Adipocyte (in vitro differentiated cells): ENCODE measurements at places on chromosomes 13 and 19.

GRCh38 chr19:4346020-4346383, 2.6 kb downstream of the MPND start:
- DNase-seq: no peak

DNA sequence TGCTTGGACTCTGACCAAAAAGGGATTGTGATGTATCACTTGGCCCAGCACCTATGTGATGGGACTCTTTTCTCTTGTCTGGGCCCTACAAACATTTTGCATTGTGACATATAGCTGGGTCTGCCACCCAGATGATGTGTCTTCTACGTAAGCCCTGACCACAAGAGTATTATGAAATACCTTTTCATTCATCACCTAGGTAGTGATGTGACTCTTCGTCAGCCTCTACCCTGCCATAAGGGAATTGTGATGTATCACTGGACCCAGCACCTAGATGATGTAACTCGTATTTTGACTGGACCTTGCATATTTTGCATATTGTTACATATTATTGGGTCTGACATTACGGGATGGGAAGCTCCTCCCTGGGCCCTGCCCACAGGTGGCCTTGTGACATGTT, 29.7 kb upstream of the ZNF681 start:
- DNase-seq: no peak

- peak; percentile 84 for DNase-seq
Measured at GRCh38 chr19:55116232-55116858, 1.1 kb downstream of the PPP1R12C start.

DNA sequence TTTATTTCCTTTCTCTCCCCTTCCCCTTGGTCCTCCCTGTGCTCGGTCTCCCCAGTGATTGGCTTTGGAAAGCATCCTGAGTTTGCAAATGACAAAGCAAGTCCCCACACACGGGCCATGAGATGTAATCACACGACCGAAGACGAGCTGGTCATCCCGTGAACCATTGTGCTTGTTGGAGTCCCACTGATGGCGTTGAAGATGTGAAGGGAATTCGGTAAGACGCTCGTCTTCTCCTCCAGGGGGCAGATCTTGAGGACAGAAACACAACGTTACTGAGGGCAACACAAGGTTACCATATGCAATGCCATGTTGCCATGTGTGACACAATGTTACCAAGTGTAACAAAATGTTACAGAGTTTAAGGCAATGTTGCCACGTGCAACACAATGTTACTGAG, 42.0 kb upstream of the SLC15A1 start:
- no peak for DNase-seq

GRCh38 chr19:3851254-3852176, 17.3 kb downstream of the ZFR2 start:
- DNase-seq: no peak

DNA sequence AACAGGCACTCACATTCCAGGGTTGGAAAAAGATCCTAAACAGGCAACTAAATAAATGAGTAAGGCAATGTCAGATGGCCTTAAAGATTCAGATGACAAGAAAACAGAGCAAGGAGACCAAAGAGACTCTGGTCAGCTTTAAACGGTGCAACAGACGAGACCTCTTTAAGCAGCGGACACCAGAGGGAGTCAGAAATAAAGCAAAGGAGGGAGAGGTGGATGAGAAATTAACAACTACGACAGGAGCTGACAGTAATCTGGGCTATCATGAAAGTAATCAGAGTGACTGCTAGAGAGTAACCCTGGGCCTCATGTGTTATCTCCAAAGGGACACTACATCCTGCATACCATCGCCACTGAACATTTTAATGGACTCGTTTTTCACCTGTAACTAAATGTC, 1.1 kb downstream of the ZNF550 start:
- peak; percentile 57 for DNase-seq

- no peak for DNase-seq
Measured at GRCh38 chr13:97752961-97753668, 200.4 kb upstream of the IPO5 start.

- no peak for DNase-seq
Measured at GRCh38 chr13:92768602-92769001, 458.0 kb upstream of the GPC6 start.

DNA sequence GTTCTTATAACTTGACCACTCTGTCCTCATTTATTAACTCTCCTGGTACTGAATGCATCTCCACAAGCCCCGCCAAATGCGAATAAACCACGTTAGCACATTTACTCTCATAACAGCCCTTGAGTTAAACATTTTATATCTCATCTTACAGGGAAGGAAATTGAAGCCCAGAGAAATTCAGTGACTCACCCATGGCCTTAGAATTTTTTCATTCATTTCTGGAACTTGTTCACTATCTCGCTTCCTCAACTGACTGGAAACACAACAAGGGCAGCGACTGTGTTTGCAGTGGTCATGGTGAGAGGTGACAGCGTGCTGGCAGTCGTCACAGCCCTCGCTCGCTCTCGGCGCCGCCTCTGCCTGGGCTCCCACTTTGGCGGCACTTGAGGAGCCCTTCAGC, 39.5 kb downstream of the SERP2 start:
- peak; percentile 19 for DNase-seq

DNA sequence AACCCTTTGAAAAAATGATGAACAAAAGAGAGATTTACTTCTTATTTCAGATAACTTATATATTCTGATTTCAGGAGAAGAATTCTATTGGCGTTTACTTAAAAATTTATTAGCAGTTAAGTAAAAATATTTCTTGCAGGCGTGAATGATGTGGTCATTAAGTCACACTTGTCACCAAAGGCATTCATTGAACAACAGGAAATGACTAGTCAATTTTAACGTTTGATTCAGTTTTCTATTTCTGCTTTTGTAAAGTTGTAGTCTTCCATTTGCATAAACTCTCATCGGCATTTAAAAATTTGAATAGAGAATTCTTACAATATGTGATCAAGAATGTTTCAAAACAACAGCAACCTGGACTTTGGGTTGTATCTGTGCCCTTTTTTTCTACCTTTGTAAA, 83.4 kb downstream of the GPR12 start:
- DNase-seq: no peak

- DNase-seq: no peak
Measured at GRCh38 chr13:111399776-111400538, 79.5 kb downstream of the TEX29 start.

DNA sequence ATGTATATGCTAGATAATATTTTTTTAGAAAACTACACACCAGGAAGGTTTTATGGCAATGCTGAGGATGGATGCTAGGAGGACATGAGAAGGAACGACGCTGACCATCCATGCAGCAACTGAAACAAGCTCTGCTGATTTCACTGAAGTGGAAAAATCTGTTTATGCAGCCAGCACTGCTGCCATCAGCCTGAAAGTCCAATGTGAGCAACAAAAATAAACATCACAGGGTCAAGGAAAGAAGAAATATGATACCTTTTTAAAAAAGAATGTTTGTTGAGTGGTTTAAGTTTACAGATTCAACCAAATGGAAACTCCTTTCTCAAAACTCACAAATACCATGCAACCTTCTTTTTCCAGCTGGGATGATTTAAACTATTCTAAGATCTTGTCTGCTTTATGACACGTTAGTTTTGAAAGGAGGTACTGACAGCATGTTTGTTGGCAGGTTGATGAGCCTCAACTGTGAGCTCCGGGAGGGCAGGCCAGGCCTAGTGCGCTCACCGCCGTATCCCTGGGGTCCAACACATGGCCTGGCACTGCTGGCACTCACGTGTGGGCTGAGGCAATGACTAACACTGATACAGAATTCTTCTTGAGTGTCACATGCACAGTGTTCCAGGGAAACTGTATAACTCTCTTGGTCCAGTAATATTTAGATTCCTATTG, 46.8 kb downstream of the LATS2 start:
- peak; percentile 89 for DNase-seq

DNA sequence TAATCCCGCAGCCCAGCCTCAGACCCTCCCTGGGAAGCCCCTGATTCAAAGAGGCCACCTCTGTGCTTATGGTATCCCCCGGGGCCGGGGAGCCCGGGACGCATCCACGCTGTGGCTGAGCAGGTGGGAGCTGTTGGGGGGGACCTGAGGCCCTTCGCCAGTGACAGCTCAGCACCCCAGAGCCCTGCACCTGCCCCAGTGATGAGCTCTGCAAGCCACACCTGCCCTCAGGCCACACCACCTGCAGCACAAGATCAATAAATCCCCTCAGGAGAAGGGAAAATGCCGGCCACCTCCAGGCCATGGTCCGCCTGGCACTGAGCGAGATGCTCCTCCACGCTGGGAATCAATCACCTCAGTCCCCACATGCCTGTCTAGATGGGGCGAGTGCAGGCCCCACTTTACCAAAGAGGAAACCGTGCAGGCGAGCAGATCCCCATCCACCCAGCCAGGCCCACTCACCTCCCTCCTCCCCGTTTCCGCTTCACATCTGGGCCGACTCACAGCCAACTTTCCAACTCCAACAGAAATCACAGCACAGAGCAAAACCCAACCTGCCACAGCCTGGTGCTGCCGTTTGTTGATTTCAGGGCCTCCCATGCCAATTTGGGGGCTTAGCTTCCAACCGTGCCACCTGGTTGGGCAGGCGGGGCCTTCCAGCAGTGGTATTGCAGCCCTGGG, 12.8 kb downstream of the MOB3A start:
- DNase-seq: no peak

GRCh38 chr13:27398360-27398759, 26.1 kb upstream of the GTF3A start:
- DNase-seq: no peak

- no peak for DNase-seq
Measured at GRCh38 chr13:83796364-83796763, 85.9 kb downstream of the SLITRK1 start.

GRCh38 chr19:44949550-44949949, 3.7 kb downstream of the APOC2 start:
- DNase-seq: no peak

DNA sequence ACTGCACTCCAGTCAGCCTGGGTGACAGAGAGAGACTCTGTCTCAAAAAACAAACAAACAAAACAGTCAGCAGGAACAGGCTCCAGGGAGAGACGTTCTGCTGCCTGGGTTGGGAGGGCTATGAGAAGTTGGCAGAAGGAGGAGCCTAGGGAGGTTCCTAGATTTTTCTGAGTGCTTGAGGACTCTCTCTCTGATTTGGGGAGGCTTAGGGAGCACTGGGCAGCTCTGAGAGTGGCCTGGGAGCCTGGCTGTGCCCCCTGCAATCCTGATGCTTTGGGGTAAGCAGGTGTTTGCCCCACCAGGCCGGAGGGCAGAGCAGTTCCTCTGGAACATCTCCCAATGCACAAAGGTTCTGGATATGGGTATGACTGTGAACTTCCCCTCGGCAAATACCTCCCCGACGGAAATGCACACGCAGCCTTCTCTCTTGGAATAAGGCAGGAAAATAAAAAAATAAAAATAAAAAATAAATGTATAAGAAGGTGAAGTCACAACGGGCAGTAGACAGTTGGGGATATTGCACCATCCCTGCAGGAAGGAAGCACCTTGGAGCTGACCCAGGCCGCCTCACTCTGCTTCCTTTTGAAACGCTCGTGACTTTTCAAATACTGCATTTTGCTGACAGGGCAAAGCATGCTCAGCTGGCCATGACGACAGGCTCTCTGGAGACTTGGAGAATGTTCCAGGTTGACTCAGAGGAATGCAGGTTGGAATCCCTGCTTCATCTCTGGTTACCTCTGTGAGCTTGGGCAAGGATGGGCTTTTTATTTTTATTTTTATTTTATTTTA, 26.5 kb upstream of the HOMER3 start:
- peak; percentile 15 for DNase-seq

DNA sequence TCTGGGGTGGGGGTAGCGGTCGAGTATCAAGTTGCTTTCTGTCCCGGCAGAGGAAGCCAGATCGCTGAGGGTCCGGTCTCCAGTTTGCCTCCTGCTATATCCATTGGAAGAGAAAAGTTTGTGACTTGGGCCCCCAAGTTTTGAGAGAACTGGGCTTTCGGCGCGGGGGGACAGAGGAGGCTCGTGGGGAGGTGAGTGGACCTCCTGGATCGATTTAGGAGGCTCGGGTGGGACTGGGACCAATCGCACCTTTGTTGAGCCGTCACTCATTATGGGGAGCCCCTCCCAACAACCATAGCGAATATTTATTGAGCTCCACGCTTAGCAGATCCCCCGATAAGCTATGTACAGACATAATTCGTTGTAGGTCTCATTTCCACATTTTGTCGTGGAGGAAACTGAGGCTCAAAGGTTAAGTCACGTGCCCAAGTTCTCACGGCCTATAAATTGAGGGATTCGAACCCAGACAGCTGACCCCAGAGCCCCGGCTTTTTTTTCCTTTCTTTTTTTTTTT, 909 bp downstream of the RFXANK start:
- no peak for DNase-seq

DNA sequence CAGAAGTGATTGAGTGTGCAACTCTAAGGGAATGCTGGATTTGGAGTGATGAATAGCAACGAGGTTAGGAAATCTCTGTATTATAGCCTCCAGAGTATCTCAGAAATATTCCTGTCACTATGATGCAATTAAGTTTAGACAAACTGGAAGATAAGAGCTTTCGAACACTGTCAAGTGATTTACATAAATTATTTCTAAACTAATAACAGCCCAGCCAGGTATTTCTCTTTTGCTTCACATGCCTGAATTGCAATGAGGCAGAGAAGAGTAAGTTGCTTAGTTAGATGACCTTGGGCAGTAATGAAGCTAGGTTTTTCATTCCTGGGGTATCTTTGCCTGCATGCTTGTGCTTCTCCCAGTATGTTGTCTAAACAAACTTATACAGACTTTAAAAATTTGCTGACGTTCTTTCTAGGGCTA, 134.5 kb downstream of the LMO7 start:
- peak; percentile 70 for DNase-seq

GRCh38 chr19:19606021-19606420, 12.5 kb downstream of the PBX4 start:
- DNase-seq: no peak

DNA sequence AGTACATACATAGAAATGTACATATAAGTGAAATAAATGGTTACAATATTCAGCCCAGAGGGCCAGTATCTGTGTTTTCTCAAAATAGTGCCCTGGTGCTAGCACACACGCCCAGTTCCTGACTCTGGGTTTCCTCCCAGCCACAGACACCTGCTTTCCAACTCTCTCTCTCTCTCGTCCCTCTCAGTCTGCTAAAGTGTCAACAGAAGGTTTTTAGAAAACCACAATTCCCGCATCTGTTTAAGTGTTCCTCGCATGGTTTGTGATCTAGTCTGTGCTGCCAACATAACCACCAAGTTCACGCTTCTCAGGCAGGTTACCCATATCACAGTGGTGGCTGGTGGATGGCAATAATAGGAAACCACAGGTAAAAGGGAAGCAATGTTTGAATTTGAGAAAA, 17.8 kb upstream of the UPF3A start:
- no peak for DNase-seq

- DNase-seq: peak; percentile 97
Measured at GRCh38 chr13:41694545-41695301, 237.4 kb downstream of the RGCC start.
